ENCODE measurements at places on chromosomes 2 and 18.

- DNase-seq: peak; percentile 93
These were observed at the start of gene SANBR for GRCh38 chr2:61065714-61066709. SANBR (plus strand) TSS chr2:61065871; CDS start chr2:61070351, 4,480 bp downstream.

GRCh38 chr2:162477011-162477410 lies 133.1 kb downstream of the GCA start:
- no peak for DNase-seq

GRCh38 chr18:39681061-39681460 lies 2115.5 kb upstream of the CELF4 start:
- DNase-seq: peak; percentile 25

DNA sequence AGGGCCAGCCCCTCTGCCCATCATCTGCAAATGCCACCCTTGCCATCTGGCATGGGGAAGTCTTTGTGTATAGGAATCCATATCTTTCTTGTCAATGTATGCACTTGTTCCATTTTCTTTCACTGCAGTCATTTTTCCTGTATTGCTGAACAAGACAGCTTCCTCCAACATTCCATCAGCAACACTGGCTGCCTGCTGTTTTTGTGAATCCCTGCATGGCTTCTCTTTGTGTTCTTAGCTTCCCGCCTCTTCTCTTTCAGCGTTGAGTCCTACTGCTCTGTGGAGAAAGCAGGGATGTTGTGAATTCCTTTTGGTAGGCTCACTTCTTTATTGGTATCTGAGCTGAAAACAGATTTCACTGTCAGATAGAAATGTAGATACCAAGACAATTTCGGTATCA lies 150.0 kb downstream of the LPIN1 start:
- no peak for DNase-seq

- no peak for DNase-seq
These were observed 78.6 kb downstream of the RFTN2 start for GRCh38 chr2:197596766-197597165.

DNA sequence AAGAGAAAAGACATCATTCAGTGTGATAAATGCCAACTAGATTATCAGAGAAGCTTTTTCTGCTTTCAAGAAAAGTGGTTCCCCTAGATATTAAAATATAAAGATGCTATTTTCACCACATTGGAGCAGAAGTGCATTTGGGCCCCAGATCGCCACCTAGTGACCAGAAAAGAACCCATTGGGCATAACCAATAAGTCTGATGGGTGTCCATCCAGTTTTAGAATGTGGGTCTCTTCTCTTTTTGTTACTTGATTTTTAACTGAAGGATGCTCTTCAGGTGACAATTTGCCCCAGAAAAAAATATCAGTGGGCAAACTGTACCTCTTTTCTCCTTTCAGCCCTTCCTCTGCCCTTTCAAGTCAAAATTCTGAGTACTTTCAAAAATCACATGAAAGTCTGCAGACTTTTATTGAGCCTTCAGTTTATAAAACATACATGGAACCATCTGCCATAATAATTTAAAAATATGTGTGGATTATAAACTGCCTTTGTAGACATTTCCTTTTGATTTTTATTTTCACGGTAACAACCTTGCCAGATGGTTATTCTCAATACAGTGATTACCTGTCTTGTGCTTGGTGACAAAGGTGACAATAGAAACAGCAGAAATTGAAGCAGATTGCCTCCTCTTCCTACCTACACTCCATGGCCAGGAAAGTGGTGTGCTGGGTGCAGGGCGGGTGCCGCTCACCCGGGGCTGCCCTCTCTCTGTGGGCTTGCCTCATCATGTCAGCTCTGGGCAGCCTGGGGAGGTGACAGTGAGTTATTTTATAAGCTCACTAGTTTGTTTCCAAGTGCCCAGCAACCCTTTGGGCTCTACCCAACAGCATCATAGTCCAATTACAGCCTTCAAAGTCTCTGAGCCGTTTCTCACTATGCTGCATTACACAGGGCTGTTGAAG lies 124.5 kb downstream of the DCDC2C start:
- DNase-seq: peak; percentile 7
